NK-92 treated with Interleukin-12 subunit alpha and Interleukin-12 subunit beta, amount 100 ng/mL, for 24 hours (cell line): ENCODE measurements at places on chromosomes 12 and 14.

DNA sequence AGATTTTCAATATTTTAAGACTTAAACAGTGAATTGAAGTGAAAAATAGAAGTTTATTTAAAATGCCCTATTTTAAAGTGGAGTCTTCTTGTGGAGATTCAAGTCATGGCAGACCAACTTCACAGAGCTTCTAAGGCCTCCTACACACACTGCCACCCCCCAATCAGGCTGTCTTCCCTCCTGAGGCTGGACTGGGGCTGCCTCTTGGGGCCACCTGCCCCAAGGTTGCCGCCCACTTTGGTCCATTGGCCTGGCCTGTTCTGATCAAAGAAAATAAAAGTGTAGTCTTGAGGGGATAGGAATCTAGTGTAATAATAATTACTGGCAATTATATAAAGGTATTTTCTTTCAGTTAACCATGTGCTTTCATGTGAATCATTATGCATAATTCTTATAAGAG lies 1.3 kb downstream of the GOLT1B start:
- no peak for DNase-seq

- no peak for DNase-seq
These were observed 45.6 kb downstream of the EFCAB11 start for GRCh38 chr14:89908712-89909450.

- DNase-seq: no peak
These were observed 54.8 kb downstream of the SAMD4A start for GRCh38 chr14:54621686-54622085.

DNA sequence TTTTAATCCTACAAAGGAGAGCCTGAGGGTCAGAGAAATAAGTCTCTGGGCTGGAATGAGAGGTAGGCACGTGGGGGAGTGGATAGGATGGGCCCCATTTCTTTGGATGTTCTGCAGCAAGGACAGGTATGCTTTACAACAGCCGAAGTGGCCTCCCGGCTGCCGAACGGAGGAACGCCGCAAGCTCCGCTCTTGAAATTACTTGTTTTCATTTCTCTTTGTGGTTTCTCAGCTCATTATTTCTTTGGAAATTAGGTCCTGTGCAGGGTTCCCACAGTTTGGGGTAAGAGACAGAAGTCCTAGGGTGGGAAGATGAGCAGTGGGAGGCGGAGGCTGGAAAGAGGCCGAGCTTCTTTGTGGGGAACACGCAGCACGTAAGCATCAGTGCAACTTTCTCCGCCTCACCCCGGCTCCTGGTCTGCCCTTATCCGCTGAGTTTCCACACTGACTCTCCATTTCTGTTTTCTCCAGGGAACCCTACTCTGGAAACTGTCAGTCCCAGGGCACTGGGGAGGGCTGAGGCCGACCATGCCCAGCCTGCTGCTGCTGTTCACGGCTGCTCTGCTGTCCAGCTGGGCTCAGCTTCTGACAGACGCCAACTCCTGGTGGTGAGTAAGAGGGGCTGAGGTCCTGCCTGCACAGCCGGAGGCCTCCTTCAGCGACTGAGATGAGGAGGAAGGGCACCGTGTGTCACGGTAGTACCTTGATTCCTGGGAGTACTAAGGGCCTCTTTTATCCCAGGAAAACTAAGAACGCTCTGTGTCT lies 2.0 kb downstream of the WNT5B start:
- DNase-seq: no peak

- no peak for DNase-seq
These were observed 524.8 kb downstream of the FUT8 start for GRCh38 chr14:65937079-65937959.

DNA sequence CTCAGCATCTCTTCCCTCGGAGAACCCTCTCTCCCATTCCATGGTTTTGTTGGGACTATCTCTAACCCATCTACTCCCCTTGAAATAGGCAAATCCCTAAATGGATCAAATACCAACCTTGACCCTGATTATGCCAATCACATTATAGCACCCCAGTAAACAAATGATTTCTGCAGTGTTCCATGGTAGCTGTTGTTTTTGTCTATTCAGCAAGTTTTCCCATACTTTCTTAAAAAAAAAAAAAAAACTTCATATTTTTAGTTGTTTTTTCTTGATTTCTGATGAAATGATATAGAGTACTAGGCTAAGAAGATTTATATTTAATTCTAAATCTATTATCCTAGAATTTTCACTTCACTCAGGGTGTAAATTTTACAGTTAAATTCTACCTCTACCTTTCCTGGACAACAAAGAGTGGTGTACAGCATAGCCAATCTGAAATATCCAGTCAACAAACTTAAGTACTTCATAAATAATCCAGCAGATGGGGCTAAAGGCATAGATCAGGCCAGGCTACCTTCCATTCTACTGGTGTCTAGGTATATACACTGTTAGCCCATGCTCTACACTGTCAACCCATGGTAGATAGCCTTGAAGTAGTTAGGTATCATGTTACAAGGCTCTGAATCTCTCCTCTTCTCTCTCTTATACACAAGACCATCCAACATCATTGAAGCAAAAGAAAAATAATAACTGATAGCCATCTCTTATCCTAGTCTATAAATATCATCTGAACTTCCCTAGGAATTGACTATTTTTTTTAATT lies 82.2 kb downstream of the PLEKHG7 start:
- DNase-seq: no peak

DNA sequence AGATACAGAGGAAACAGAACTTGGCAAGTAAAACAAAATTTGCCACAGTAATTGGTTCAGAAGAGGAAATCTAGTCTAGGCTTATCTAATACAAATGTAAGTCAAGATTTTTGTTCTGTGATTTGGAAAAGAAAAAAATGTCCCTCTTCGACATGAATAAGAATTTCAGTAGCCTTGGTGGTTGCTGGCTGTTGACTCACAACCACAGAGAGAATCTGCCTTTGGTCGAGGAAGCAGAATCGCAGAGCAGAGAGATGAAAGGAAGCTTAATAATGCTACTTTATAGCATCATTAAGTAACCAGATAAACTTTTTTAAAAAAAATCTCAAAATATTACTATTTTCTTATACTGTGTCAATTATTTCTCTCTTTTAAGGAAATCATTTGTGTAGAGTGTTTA lies 1096.6 kb downstream of the FLRT2 start:
- DNase-seq: no peak
